ENCODE measurements at places on chromosomes 1 and 21.

DNA sequence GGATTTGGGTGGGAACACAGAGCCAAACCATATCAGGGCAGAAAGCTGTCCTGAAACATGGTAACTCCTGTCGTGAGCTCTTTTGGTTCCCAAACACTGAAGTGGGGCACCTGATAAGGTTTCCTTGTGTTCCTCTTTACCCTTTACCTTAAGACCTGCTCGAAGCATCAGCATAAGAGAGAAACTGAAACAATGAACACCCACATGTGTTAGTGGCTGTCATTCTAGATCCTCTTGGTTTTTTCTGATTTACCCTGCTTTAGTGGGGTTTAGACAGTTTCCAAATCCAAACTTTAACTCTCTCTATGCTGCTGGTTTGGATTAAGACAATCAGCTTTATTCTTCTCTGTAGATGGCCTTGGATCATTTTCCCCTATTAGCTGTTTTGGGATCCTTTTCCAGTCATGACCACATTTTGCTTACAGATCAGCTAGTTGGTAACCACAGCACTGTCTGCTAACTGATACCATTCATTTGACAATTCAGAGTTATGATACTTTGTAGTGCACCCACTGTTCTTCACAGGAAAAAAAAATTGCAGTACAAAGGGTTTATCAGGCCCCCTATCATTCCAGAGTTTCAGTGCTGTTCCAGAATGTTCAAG is 975 bp upstream of the MNDA start:
- H3K36me3 ChIP-seq = peaks cover 28% of the 10 kb centered on the region
- H3K27me3 ChIP-seq = no peaks in the 10 kb centered on the region
- H3K4me3 ChIP-seq = no peak overlapping the region

DNA sequence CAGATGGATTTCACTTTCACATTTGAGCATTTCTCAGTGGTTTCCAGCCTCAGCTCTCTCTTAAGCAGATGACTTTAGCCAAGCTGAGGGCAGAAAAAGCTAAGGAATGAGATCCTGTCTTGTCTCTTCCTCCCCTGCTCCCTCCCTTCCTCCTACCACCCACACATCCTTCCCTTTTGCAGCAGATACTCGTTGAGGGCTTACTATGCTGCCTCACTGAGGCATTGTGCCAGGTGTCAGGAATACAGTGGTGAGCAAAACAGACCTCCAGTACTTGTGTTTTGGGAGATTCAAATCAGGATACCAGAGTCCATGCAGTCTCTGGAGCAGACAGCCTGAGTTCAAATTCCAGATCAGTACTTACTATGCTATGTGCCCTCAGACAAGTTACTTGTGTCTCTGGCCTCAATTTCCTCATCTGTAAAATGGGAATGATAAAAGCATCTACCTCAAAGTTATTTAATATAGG is 43.2 kb downstream of the KIF26B start:
- peaks cover 7% of the 10 kb centered on the region for H3K4me1 ChIP-seq
- no peak overlapping the region for H3K4me3 ChIP-seq
- no peak for DNase-seq
- no peak overlapping the region for H3K27ac ChIP-seq
- H3K36me3 ChIP-seq = no peaks in the 10 kb centered on the region

DNA sequence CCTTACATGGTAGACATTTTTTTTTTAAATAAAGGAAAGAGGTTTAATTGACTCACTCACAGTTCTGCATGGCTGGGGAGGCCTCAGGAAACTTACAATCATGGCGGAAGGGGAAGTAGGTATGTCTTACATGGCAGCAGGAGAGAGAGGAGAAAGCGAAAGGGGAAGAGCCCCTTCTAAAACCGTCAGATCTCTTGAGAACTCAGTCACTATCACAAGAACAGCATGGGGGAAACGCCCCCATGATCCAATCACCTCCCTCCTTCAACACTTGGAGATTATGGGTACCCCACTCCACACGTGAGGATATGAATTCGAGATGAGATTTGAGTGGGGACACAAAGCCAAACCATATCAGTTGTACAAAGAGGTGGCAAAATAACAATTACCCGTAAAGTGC is 301.7 kb downstream of the GRIK1 start:
- H3K4me1 ChIP-seq = no peaks in the 10 kb centered on the region
- no peak overlapping the region for H3K4me3 ChIP-seq
- no peaks in the 10 kb centered on the region for H3K27me3 ChIP-seq

DNA sequence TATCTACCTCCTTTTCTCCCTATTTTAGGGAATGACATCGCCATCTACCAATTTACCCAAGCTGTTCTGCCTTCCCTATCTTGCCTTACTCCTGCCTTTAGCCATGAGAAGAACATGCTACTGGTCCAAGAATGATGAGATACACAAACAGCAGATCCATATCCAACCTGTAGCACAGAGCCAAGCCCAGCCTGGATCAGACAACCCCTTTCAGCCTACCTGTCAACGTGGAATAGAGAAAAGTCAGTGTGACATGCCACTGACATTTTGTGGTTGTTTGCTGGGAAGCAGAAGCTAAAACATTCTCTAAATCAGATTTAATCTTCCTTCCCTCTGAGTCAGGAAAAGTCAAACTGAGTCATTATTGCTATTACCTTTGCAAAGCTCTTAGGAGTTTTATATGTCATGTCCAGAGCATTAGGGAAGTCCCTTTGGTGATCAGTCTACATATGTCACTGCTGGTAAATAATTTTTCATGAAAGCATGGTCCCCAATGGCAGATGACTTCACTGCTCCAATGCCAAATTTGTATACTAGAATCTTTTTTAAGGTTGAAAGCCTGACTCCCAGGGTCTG is 143.1 kb downstream of the TPR start:
- DNase-seq = no peak
- H3K27ac ChIP-seq = no peak overlapping the region
- H3K27me3 ChIP-seq = no peaks in the 10 kb centered on the region

DNA sequence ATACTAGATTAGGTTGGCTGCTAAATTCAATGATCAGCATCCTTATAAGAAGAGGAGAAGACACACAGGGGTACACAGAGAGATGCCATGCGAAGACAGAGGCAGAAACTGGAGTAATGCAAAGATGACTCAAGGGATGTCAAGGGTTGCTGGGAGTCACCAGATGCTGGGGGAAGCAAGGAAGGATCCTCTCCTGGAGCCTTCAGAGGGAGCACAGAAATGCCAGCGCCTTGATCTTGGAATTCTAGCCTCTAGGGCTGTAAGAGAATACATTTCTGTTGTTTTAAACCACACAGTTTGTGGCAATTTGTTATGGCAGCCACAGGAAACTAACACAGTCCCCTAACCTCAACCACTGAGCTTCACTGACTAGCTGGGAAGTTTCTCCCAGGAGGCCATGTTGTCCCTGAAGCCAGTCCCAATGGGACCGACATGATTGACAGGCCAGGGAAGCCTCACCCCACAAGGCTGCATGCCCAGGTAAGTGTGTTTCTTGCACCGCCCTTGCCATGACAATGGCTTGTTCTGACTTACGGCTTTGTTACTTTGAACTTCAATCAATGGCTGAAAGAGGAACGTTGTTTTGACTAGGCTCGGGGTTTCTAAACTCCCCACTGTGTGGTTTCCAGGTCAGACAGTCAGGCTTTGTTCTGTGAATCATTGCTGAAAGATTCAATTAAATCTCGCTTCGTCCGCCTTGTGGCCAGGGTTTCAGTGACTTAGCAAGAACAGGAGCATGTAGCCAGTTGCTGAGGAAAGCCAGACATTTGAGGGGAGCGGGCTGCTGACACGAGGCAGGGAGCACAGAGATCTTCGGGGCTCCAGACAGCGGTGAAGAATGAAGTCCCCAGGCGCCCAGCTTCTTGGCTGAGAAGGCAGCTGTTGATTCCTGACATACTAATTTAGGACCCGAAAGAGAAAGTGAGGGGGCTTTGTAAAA is 62.3 kb downstream of the RUNX1 start:
- DNase-seq = peak; percentile 36
- H3K4me1 ChIP-seq = no peaks in the 10 kb centered on the region
- no peaks in the 10 kb centered on the region for H3K27me3 ChIP-seq
- H3K27ac ChIP-seq = no peak overlapping the region
- H3K36me3 ChIP-seq = no peaks in the 10 kb centered on the region

- no peaks in the 10 kb centered on the region for H3K27me3 ChIP-seq
- DNase-seq = no peak
- H3K27ac ChIP-seq = no peak overlapping the region
- H3K36me3 ChIP-seq = no peaks in the 10 kb centered on the region
- no peak overlapping the region for H3K4me3 ChIP-seq
These were observed 9.3 kb downstream of the PODN start for GRCh38 chr1:53071167-53071865.

GRCh38 chr1:177423090-177423489 is 252.3 kb downstream of the BRINP2 start:
- no peaks in the 10 kb centered on the region for H3K27me3 ChIP-seq
- H3K4me3 ChIP-seq = no peak overlapping the region
- no peak for DNase-seq
- H3K36me3 ChIP-seq = no peaks in the 10 kb centered on the region

DNA sequence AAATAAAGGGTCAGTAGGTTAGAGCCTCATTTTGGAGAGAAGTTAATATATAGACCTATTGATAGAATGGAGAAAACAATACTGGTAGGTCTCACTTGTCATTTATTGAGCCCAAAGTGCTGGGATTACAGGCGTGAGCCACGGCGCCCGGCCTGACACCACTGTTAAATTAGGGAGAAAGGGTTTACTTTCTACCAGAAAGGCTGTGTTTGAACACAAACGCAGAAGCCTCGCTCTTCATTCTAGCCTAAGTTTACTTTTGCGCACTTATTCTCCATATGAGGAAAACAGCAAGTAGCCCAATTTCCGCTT is 710 bp upstream of the PRPF3 start:
- H3K4me1 ChIP-seq = no peaks in the 10 kb centered on the region
- H3K4me3 ChIP-seq = peak overlapping the region; percentile 100
- H3K36me3 ChIP-seq = peaks cover 8% of the 10 kb centered on the region
- H3K27me3 ChIP-seq = no peaks in the 10 kb centered on the region
- H3K27ac ChIP-seq = no peak overlapping the region
- no peak for DNase-seq

DNA sequence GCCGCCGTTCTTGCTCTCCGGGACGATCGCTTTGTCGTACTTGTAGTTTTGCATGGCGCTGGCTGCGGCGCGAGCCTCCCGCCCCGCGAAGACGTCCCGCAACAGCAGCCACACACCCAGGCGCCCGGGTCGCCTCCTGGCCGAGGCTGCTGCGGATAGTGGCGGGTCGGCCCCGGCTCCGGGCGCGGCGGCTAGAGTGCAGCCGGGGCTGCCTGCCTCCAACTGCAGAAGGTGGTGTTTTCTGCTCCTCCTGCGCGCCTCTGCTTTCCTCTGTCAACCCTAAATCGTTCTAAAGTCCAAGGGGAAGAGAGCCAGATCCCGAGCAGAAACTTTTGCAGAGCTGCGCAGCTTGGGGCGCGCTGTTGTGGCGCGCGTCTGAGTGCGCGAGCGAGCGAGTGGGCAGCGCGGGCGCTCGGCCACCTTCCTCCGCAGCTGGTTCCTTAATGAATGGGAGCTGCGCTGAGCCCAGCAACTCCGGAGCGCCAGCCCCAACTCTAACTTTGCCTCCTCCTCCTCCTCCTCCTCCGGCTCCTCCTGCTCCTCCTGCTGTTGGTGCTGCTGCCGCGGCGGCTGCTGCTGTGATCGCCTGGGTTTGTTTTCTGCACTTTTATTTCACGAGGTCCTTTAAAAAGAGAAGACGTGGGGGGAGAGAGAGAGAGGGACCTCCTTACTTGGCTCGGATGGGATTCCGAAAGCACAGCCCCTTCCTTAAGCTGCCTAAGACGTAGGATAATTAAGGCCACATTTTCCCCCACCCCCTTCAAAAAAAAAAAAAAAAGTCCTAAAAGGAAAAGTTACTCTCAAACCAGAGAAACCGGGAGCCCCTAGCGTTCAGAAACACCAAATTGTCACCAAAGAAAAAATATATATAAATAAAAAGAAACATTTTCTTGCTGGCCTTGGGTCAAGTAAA is at the start of gene PLPP3:
Gene PLPP3 (minus strand): TSS at position 601 of the 913 bp plus-strand sequence. CDS start 547 bp downstream, at position 54.
- DNase-seq = peak; percentile 87
- H3K4me3 ChIP-seq = peak within 1 kb of the TSS; percentile 97
- H3K4me1 ChIP-seq = peaks cover 4% of the 10 kb centered on the region
- H3K27ac ChIP-seq = no peak within 1 kb of the TSS
- no peaks in the 10 kb centered on the region for H3K27me3 ChIP-seq
- H3K36me3 ChIP-seq = 0 out of 2 replicates have a peak, but pooled peaks cover 5% of the 10 kb centered on the region

DNA sequence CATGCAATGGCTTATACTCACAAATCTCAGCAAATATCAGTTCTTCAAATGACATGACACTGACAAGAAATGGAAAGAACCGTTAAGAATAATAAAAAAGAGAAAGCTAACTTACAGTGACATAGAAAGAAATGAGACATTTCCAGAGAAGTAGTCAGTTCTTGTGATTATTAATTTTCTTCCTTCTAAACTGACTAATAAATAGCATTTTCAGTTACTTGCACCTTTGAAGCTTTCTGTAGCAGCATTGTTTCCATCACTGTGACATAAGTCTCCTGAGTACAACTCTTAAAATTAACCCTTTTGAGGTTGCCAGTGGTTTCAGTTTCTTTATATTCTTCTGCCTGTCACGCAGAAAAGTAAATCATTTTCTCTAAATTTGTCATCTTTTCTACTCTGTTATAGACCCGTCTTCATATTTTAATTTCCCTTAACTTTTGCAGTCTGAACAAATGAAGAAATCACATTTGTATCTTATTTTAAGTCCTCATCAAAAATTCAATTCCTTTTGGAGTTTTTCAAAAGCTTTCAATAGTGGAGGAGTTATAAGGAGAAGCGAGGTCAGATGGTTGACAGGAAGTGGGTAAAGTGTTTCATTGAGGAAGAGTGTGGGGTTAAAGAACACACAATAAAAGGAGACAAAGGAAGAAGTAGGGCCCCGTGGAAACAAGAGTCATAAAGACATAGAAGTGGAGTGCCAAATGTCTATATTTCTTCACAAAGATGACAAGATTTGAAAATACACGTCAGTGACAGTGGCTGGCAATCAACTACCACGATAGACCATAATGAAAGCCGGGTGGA is 57.9 kb upstream of the S1PR1 start:
- DNase-seq = no peak
- no peaks in the 10 kb centered on the region for H3K4me1 ChIP-seq
- no peak overlapping the region for H3K4me3 ChIP-seq
- no peak overlapping the region for H3K27ac ChIP-seq
- no peaks in the 10 kb centered on the region for H3K27me3 ChIP-seq

- H3K27ac ChIP-seq = no peak overlapping the region
- DNase-seq = no peak
- no peaks in the 10 kb centered on the region for H3K27me3 ChIP-seq
- H3K4me1 ChIP-seq = no peaks in the 10 kb centered on the region
- H3K36me3 ChIP-seq = peaks cover 5% of the 10 kb centered on the region
- no peak overlapping the region for H3K4me3 ChIP-seq
These were observed 16.0 kb downstream of the KIF21B start for GRCh38 chr1:201007481-201007880.

Data from H9 (cell line).